ENCODE measurements at places on chromosomes 4 and X.

- peak; percentile 4 for DNase-seq
Observed at GRCh38 chr4:95547715-95548471, 880 bp downstream of the UNC5C start.

GRCh38 chrX:47748576-47748975 lies 88.1 kb upstream of the ZNF81 start:
- DNase-seq: no peak

- DNase-seq: no peak
Observed at GRCh38 chrX:49977319-49978090, 55.1 kb downstream of the CLCN5 start.

GRCh38 chr4:184039963-184040383 lies 134.9 kb downstream of the STOX2 start:
- no peak for DNase-seq

DNA sequence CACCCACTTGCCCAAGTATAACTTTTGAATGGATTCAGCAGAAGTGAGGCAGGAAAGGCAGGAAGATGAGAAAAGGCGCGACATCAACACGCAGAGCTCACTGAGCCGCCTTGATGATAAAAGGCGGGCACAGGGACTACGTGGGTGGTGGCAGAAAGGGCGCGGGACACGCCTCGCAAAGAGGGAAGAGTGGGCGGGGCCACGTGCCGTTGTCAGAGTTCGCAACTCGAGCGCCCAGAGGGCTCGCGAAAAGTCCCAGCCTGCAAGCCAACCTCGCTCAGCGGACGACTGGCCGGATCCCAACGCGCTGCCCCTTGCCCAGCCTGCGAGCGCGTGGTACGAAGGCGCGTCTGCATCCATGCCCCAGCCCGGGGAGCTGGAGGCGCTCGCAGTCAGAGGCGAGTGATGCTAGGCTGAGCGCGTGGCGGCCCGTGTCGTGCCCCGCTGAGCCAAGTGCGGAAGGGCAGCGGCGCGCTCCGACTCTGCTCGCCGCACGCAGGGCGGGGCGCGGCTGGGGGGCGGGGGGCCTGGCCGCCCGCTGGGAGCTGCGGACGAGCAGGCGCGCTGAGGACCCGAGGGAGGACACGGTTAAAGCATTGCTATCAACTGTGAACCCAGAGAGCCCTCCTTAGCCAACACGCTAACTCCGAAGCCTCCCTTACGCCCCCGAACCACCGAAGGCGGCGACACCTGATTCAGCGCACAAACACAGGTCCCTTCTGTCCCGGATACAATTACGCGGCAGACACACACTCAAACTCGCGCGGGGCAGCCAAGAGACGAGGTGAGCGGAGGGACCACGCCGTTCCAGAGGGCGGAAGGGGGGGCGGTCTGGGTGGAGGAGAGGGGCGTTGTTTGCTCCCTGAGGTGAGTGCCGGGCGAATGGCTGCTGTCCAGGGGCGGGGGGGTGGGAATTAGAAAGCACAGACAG lies at the start of gene UGT8:
UGT8 (plus strand) TSS at position 617 of the 931 bp plus-strand sequence. CDS start 24,074 bp downstream, outside the sequence.
- DNase-seq: peak; percentile 92

DNA sequence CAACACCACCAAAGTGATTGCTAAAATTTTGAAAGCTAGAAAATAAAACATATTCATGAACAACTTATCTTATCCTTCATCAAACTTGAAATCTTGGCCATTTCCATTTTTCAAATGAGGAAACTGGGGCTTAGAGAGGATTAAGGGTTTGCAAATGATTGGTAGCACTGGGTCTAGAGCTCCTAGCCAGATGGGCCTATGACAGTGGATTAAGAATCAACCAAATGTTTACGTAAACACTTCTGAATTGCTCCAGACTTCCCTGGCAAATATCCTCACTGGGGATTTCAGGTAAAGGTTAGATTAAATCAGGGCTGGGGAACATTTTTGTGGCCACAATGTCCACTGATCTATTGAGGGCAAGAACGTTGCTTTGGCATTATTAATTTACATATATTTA lies 241.2 kb downstream of the ANK2 start:
- no peak for DNase-seq

DNA sequence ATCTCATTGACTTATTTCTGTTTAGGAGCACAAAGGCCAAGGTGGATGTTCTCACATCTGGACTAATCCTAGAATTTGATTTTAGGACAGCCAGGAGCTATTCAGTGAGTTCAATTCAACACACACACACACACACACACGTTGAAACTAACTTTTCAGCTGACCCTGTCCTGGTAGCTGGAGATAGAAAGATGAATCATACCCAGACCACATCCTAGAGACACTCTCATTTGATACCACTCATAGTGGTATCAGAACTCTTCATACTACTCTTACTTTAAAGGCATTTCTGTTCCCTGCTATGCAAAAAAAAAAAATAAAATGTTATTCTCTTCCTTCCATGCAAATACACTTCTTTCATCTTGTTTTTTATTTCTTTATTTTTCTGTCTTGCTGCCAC lies 36.7 kb downstream of the KLF8 start:
- DNase-seq: no peak

GRCh38 chr4:184099535-184099966 lies 118.1 kb downstream of the ENPP6 start:
- no peak for DNase-seq

- no peak for DNase-seq
Observed at GRCh38 chr4:112288455-112288854, 2.8 kb upstream of the TIFA start.

DNA sequence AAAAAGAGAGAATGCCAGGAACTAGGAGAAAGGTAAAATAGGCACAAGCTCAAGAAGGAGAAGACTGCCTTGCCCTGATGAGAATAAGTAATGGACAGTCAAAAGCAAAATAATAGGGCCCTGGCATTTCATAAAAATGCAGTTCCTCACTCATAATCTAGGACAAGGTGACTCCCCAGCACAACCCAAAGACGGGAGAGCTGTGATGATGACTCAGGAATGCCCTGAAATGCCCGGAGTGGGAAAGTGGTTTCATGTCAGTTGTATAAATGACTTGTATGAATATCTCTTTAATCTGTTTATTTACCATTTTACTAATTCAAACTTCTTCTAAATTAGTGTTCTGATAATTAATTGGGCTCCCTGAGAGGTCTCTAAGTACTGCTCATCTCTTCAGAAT lies 28.8 kb upstream of the SETD7 start:
- DNase-seq: no peak

DNA sequence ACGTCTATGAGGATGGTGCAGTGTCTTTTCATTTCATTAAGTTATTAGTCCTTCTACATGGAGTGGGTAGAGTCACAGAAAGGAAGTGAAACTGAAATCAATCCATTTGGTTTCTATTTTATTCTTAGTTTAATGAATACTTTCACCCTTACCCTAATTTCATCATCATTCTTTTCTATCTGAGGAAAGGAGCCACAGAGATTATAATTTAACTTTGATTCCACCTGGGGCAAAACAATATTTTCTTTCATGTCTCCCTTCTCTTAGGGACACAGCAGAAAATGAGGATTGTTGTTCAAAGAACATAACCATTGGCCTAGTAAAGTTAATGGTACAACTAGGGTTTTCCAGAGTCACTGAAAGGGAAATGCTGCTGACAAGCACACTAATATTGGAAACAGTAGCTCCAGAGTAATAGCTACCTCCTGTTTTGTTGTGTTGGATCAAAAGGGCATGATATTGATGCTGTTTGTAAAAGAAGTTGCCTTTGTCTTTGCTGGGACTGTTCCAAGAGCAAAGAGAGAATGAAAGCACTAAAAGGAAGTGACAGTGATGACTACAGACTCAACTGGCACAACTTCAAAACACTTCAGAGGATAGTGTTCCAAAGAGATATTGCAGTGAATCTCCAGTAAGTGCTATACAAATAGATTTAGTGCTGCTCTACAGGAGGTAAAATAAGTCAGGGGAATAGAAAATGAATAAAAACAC lies 247.1 kb upstream of the PITX2 start:
- DNase-seq: no peak

- no peak for DNase-seq
Observed at GRCh38 chr4:18536428-18536827, 514.9 kb upstream of the LCORL start.

GRCh38 chr4:134885436-134885835 lies 683.8 kb upstream of the PABPC4L start:
- DNase-seq: no peak

- DNase-seq: no peak
Observed at GRCh38 chr4:30825008-30825770, 105.0 kb downstream of the PCDH7 start.

DNA sequence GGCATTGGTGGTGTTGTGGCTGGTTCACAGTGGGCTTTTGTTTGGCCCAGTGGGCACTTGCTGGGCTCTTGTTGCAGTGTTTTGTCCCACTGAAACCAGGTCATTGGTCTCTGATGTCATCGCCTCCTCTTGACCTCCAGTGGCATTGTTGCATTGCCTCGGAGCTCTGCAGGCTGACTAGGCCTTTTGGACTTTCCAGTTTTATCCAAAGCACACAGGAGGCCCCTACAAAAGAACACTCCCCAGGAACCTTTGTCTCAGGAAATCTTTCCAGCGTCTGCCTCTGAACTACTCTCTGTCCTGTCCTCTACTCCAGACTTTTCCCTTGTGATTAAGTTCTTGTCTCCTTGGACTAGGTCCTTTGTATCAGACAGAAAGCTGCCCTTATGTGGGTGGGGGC lies 54.8 kb downstream of the COQ2 start:
- DNase-seq: no peak

GRCh38 chr4:11904117-11904535 lies 475.4 kb upstream of the HS3ST1 start:
- DNase-seq: peak; percentile 33

DNA sequence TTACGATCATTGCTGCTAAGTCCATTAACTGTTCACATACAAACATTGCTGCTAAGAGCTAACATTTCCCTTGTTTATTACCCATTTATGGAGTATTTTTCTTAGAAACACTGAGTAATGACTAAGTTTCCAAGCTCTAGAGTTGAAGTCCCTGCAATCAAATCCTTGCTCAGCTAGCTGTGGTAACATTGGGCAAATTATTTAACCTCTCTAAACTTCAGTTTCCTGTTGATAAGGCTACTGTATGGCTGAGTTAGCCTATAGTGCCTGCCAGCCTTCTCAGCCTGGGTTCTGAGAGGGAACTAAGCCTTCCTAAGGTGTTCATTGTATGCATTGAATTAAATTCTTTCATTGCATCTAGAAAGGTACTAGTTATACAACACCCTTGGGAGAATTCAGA lies 15.2 kb upstream of the SCOC start:
- DNase-seq: no peak

DNA sequence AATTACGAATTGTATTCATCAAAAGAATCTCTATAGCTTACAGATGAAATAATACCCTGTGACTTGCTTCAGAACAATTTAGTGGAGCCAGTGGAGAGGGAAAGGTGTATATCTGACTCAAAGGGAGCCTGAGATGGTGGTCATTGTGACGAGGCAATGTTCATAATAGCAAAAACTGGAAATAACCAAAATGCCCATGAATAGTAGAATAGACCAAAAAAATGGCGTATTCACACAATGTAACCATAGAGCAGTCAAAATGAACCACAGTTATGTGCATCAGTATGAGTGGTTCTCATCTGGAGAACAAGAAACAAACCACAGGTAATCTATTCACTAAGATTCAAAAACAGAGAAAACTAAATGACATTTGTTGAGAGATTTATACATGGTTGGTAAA lies 125.3 kb upstream of the CLNK start:
- DNase-seq: no peak

DNA sequence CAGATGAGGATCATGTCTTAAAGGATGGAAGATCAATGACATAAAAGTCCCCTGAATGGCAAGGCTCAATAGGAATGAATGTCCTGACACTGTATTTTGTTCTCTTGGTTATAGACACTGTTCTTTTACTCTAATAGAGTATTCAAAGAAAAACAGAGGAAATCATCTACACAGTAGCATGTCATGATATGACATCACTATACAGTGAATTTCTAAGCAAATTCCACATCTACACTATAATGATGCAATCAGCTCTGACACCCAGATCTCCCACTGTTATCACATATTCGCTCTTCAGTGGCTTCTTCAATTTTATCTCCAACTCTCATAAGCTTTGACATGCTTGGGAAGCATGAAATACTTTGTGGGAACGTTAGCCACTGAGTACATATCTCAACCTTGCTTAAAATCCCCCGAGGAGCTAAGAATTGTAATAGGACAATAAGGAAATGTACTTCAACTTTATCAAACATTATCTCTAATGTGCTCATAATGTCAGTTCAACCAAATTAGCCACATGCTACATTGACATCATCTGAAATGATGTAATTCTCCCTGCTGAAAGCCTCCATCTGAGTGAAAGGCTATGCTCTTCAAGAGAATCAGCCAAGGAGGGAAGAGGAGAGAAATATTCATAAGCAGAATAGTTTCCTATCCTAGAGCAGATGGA lies 139.6 kb upstream of the PTCHD1 start:
- DNase-seq: no peak

DNA sequence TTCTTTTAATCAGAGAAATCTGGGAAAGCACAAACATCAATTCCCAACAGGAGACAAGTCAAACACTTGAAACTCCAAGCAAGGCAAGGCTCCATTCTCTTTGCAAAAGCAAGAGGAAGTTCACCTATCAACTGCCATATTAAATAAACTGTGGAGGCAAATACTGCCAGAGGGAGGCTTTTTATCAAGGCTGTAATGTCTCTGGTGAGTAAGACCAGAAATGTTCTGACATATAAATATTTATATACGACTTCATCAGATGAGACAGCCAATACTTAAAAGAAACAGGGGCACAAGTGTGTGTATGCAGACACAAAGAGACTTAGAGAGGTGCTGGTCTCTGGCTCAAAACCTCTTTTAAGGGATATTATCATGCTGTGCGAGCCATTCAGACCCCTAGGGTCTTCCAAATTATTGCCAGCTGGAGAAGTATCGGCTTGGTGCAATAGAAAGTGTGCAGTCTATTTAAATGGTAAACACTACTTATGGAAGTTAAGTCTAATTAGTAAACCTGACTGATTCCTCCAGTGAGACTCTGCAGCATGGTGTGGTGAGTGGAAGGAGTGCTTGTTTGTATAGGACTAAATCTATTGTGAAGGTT lies 24.4 kb downstream of the DCX start:
- DNase-seq: no peak

DNA sequence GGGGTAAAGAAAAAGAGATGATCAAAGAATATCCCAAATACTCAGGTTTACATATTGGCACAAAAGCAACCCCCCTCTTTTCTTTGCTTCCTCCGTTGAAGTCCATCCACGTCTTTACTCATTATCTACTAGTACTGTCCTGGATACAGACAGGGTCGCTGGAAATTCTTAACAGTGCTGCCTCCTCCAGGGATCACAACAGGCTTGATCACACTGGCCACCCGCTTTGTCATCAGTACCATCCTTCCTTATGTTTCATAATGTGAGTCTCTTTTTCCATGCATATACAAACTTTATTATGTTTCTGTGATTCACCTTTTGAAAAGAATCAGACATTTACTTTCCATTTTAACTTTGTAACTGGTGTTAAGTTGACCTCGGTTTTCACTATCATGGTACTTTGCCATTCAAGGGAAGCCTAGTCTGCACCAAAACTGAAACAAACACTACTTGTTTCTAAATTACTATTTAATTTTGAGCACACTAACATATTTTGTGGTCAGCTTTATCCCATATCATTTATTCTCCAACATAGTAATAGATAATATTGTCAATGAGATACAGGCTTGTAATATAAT lies 387.5 kb upstream of the PPP1R2C start:
- DNase-seq: no peak

- no peak for DNase-seq
Observed at GRCh38 chr4:121421594-121421993, 40.8 kb upstream of the QRFPR start.
